ENCODE measurements at places on chromosomes 5 and 9.

GRCh38 chr5:38795986-38796741, 49.6 kb upstream of the OSMR start:
- no peak for DNase-seq

DNA sequence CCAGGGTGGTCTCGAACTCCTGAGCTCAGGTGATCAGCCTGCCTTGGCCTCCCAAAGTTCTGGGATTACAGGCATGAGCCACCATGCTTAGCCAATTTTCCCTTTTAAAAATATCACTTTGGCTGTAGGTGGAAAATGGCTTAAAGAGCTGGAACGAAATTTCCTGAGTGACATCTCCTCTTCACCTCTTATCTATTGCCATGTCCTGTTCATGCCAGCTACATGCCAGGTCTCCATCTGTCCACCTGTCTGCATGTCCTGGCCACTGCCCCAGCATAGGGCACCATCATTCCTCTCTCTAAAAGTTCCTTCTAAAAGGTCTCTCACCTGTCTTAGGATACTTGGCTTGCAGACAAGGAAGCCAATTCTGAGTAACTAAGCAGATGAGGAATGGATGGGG, 2.8 kb upstream of the GRK6 start:
- DNase-seq: no peak

- no peak for DNase-seq
Measured at GRCh38 chr5:135203593-135204036, 169.6 kb upstream of the PITX1 start.

DNA sequence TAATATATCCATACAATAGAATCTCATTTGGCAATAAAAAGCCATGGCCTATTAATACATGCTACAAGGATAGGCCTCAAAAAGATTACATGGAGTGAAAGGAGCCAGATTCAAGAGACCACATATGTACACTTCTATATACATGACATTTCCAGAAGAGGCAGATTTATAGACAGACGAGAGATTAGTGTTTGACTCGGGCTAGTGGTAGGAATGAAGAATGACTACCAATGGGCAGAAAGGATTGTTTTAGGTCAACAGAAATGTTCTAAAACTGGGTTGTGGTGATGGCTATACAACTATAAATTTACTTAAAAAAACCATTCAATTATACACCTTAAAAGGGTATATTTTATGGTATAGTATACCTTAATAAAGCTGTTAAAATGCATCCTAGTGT, 41.9 kb downstream of the SETX start:
- DNase-seq: no peak

GRCh38 chr9:134162926-134163370, 1.4 kb downstream of the RNU6ATAC start:
- DNase-seq: no peak

- no peak for DNase-seq
Measured at GRCh38 chr5:149261246-149261645, 10.4 kb upstream of the AFAP1L1 start.

DNA sequence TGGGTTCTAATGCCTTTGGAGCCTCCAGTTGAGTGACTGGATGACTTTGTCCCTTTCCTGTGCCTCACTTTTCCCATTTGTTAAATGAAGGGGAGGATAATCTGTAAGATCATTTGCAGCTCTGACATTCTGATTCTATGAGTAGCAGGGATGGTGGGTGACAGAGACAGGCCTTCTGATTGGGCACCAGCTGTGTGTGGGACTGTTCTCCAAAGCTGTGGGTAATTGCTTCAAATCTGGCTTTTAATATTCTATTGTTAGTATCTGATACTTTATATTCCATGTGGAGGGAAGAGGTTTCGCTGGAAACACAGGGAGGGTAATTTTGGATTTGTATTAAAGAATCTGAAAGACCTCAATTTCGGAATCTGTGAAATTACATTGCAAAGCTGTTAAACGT, 102.7 kb downstream of the FBXO38 start:
- no peak for DNase-seq

- no peak for DNase-seq
Measured at GRCh38 chr9:15205632-15206420, 101.2 kb downstream of the TTC39B start.

- DNase-seq: no peak
Measured at GRCh38 chr5:28703651-28704260, 1665.4 kb upstream of the CDH9 start.

DNA sequence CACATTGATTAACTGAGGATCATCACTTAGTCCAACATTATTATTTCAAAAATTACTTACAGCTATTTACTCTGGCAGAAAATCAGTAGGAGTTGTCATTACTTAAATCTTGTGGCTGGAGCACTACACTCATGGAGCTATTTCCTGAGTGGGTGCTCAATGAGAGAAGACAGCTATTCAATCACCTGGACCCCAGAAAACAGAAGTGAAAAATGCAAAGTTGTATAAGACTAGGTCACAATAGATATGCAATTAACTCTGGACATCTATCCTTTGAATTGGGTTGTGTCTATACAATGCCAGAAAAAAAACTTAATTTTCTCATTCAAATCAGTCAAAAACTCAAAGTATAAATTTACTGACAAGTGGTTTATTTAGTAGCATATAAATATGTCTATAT, 340.9 kb downstream of the EFNA5 start:
- no peak for DNase-seq
